ENCODE measurements at places on chromosomes 4 and X.

- no peak for DNase-seq
Measured at GRCh38 chrX:18465051-18465450, 39.6 kb downstream of the CDKL5 start.

GRCh38 chr4:48642421-48643374 lies 137.4 kb downstream of the FRYL start:
- no peak for DNase-seq

DNA sequence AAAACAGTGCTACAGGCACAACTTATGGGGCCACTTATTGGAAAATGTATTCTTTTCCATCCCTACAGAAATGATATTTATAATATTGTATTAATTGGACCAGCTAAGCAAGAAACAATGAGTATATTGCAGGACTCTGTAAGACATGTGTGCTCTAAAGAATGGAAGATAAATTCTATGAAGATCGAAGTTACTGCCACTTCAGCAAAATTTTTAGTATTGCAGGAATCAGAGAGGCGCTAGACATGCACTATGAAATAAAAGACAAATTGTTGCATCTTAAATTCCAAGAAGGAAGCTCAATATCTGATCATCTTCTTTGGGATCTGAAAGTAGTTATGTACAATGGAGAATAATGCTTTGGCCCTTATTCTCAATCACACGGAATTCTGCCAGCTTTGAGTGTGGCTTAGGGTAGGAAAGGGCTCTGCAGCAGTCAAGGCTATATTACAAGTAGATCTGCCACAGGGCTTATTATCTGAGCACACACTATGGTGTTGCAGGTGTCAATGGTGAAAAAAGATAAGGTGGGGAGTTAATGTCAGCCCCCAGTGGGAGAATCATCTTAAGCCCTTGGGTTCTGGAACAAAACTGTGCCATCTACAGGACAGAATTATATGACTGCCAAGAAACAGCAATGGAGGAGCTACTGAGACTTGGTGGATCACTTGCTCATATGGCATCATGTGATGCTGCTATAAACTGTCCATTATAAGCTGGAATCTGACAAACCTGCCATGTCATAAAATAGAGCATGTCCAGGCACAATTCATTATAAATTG lies 334.0 kb upstream of the NDST3 start:
- peak; percentile 39 for DNase-seq

GRCh38 chr4:89316211-89316610 lies 8.6 kb upstream of the GPRIN3 start:
- DNase-seq: no peak
